ENCODE measurements at places on chromosomes 5 and 9.

DNA sequence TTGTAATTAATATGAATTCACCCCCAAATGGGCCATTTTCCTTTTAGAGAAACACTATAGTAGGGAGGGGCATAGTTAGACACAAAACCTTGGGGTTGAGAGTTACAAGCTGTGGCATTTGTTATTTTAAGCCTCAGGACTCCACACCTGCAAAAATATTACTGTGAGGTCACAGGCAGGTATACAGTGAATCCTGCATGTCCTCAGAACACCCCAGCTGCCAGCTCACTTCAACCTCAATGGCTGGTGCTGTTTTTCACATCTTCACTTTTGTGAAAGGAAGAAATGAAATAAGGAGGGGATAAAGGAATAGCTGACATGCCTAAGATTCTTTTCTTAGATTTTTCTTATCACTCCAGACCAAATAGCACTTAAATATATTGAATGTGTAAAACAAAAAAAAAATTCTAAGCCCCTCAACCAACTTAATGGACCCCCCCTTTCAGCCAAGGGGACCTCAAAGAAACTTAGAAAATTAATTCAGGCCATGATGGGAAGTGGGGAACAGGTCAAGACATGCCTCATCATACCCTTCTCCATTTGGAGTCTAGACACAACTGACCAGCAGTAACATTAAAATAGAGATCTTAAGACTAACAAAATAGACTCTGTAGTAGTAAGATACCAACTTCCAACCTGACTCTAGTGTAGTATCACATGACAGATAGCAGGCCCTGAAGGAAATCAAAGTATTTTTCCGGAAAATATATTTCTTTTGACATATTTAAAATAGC, 9.2 kb downstream of the C9orf85 start:
- no peak for DNase-seq

DNA sequence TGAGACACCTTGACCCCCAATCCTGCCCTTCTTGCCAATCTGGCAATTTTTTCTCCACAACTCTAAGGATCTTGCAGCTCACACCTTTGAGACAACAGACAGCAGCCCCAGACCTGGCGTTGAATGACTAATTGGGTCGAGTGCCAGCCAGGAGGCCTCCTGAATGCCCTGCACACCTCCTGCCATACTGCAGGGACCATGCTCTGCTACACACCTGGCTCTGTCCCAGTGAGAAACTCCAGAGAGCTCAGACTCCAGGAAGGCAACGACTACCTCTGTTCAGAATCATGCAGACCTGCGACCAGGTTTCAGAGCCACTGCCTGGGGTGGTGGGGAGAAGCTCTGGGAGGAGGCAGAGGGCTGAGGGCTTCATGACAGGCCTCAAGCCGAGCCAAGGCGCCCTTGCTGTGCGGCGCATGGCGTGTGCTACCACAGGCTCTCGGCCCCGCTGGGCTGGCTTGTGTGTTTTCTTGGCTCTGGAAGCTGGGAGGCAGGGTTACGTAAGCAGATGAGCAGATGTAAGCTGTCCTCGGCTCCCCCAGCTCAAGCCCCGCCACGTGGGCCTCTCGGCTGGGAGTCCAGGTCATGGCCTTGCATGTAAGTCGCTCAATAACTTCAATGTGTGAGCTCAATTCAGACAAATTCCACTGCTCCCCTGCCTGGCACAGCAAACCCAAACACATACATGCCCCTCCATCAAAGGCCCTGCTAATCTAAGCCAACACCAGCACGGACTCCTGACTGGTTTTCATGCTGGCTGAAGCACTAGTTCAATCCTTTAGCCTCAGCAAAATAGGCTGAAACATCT, 27.5 kb downstream of the B4GALT1 start:
- DNase-seq = no peak

GRCh38 chr5:59673438-59674058, 220.0 kb downstream of the PDE4D start:
- peak; percentile 68 for DNase-seq

DNA sequence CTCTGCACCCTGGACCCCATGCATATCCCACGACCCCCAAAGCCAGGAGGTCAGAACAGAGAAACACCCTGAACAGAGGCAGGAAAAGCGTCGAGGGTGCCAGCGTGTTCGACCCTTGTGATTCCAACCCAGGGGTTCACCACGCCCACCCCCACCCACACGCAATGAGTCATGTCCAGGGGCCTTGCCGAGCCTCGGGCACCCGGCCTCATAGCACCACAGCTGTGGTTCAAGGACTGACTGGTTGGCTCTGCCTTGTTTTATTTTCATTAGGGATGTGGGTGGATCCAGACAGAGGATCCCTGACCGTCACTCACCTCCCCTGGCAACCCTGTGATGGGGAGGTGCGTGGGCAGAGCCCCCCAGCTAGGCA, 9.5 kb upstream of the QSOX2 start:
- DNase-seq = no peak

DNA sequence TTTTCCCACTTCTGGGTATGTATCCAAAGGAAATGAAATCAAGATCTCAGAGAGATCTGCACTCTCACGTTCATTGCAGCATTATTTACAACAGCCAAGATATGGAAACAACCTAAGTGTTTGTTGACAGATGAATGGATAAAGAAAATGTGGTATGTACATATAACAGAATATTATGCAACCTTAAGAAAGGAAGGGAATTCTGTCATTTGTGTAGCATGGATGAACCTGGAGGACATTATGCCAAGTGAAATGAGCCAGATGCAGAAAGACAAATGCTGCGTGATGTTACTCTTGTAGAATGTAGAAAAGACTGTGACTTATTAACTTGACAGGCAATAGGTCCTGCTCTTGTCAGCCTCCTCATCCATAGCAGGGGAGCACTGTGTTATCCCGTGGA, 31.4 kb downstream of the PPARGC1B start:
- no peak for DNase-seq

GRCh38 chr9:84394036-84394435, 53.5 kb upstream of the SLC28A3 start:
- DNase-seq = no peak

DNA sequence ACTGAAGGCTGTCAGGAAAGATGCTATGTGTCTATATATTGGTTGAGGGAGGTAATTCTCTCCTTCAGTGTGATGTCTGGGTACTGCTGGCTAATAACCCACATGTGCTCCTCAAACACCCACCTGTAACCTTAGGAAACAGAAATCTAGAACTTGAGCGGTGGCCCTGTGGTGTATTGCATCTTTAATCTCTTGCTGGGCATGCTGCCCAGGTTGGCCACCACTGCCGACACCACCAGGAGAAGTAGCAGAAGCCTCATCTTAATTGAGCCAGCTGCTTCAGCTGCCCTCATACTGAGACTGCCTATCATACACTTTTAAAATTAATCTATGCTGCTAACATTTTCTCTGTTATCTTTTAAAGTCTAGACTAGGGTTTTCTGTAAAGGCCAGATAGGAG, 103.5 kb upstream of the C5orf63 start:
- DNase-seq = no peak

- no peak for DNase-seq
These were observed 1596.3 kb downstream of the MAT2B start for GRCh38 chr5:165101709-165102108.

DNA sequence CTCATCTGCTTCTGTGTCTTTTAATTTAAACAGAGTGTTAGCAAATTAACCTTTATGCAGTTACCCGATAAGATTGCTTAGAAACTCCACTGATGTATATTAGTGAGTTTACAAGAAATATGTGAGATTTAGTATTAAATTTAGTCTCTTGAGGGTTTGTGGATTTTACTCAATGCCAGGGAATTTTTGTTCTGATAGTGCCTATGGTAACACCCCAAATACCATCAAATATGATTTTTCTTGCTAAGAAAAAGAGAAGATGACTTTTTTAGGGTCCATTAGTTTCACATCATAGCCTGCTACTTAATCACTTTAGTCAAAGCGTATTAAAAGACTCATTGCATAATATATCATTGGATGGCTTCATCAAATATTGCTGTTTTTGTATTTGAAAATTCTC, 224.9 kb downstream of the PCSK5 start:
- no peak for DNase-seq

DNA sequence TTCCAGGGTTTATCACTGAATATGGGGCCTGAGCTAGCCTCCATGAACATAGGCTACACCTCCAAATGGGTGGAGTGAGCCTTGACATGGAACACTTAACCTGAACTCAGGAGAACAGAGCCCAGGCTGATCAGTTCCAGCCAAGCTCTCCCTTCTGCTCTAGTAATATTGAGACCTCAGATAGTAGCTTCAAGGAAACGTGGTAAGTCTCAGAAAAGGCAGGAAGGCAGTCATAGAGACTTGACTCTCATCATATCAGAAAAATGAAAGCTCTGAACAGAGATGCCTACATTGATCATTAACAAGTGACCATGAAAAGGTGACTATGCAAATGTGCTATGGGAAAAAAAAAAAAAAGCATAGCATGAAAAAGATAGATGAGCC, 40.5 kb upstream of the MYO10 start:
- no peak for DNase-seq

DNA sequence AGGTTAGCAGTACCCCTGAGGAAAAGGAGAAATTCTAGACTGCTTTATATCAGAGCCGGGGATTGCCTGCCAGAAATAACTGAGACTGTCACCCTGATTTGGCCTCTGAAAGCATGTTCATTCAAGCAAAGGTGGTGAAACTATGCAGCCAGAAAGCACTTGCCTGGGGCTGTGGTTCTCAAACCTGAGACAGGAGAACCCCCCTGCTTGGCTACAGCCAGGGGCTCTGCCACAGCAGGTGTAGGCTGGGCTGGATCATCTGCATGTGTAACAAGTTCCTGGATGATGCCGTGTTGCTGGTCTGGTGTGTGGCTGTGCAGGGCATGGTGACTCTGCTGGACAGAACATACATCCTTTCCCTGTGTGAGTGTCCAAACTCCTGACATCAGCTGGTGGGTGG, 157.8 kb downstream of the NXNL2 start:
- DNase-seq = no peak

DNA sequence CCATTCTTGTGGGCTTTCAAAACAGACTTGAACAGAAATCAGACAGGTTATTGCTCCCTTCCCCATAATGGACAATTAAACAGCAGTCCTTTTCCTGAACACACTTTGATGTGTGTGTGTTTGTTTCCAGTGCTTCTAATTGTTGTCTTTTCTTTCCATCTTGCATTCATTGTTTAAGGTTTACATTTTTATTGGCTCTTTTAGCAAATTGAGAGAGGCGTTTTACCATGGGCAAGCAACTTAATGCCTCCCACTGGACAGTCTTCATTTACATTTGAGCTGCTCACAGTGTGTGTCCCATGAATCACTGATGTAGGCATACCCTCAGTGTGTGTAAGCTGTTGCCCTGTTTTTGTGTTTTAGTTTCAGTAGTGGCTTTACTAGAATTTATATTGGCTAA, 25.0 kb downstream of the WDR36 start:
- no peak for DNase-seq

- no peak for DNase-seq
These were observed 4.5 kb downstream of the SLC12A7 start for GRCh38 chr5:1107167-1108022.

DNA sequence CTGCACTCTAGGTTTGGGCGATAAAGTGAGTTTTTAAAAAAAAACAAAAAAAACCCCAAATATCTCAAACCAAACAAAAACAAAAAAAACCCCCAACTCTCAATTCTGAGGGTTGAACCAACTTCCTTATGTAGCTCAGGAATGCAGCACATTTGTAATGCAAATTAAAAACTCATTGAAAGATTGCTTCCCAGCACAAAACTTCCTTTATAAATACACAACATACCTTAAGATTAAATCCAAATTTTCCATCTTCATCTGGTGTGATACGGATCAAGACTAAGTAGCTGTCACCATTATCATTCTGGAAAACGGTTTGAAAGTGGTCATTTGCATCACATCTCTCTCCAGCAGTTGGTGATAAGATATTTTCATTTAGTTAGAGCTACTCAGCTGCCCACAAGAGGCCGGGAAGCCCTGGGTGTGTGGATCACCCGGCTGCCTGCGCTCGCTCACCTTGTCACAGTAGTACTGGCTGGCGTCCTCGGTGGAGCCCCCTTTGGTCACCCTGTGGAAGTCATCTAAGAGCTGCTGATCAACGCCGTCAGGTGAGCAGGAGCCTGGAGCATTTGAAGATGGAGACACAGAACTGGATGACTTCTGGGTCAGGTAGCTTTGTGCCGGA, 88.2 kb downstream of the PTPN3 start:
- DNase-seq = no peak

- no peak for DNase-seq
These were observed 529 bp downstream of the UBAC1 start for GRCh38 chr9:135960411-135961276.

GRCh38 chr9:115972362-115972761, 181.2 kb upstream of the PAPPA start:
- DNase-seq = peak; percentile 64

- no peak for DNase-seq
These were observed 15.9 kb downstream of the OR2Y1 start for GRCh38 chr5:180723936-180724335.

GRCh38 chr9:30522061-30522460, 1862.4 kb upstream of the ACO1 start:
- DNase-seq = no peak

- peak; percentile 30 for DNase-seq
These were observed 19.9 kb upstream of the KCNIP1 start for GRCh38 chr5:170483701-170484458.

DNA sequence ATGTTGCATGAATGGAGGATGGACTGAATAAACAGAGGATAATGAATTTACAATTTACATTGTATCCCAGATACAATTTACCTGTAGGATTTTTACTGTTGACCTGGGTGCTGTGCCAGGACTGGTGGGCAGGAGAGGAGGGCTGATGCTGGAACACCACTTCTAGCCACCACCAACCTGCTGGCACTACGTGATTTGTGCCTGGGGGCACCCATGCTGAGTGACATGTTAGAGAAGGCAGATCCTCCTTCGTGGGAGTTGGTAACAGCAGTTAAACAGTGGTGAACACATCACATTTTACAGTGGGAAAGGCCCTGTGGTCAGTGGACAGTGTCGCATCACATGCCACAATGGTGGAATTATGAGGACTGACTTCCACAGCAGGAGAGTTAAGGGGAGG, 3.0 kb upstream of the ANKRD34B start:
- DNase-seq = no peak

- DNase-seq = peak; percentile 23
These were observed 49.8 kb downstream of the RASEF start for GRCh38 chr9:83012922-83013838.

GRCh38 chr9:98740226-98740881, 31.6 kb upstream of the GABBR2 start:
- no peak for DNase-seq

- DNase-seq = no peak
These were observed 26.0 kb downstream of the GARNL3 start for GRCh38 chr9:127290561-127291065.
